ENCODE measurements at places on chromosomes 3 and 15.

- DNase-seq, result no peak
Observed at GRCh38 chr15:35871812-35872211, 325.8 kb upstream of the DPH6 start.

DNA sequence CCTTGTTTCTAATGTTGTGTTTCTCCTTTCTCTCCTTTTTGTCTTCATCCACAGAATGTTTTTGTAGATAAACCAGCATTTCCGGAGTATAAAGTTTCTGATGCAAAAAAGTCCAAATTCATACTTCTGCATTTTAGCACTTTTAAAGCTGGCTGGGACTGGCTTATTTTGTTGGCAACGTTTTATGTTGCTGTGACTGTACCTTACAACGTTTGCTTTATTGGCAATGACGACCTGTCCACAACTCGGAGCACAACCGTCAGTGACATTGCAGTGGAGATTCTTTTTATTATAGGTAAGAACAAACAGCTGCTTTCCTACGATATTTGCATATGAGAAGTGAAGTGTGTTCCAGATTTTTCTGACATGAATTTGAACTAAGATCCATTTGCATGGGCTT is 199.4 kb downstream of the KCNH8 start:
- DNase-seq, result no peak

DNA sequence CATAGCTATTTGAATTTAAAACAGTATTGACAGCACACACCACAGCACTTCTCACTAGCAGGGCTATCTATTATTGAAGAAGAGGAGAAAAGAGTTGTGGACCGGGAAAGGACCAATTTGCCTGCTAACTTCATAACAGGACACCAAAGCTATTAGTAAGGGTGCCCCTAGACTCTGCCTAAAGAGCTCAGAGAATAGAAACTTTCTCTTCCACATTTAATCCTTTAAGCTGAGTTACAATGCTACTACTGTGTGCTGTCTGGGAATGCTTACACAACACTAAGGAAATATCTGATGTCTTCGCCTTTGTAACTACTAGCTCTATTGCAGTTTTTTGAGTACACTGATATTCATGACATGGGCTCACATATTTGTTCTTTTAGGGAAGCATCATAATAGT is 13.5 kb upstream of the AADAC start:
- DNase-seq, result no peak

DNA sequence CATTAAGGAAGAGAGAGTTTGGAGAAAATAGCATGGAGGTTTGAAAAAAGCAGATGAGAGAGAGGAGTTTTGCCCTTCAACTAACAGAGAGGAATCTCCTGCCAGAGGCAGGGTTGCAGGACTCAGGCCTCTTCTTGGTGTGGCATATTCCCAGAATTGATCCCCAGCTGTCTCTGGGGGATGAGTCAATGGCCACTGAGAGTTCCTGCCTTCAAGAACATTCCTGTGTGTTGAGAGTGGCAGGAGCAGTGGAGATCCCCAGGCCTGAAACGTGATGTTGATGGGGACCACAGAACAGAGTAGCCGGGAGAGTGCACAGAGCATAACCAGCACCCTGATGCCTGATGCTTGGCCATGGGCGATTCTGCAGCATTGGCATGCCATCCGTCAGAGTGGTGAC is 348.4 kb upstream of the THBS1 start:
- peak; percentile 100 for DNase-seq

- DNase-seq, result no peak
Observed at GRCh38 chr3:14433106-14433505, 30.7 kb downstream of the SLC6A6 start.
